ENCODE measurements at places on chromosomes 13 and 19.

DNA sequence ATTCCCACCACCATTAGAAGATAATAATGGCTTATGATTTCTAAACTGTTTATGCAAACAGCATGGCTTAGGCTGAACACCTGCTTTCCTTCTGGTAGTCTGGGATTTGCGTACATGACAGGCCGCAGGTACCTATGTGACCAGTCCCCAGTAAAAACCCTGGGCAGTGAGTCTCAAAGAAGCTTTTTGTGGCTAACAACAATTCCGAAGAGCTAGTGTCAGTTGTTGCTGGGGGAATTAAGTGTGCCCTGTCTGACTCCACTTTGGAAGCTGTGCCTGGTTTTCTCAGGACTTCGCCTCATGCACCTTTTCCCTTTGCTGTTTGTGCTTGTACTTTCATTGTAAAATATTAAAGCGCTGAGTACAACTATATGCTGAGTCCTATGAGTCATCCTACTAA is 250.2 kb upstream of the MIR17HG start:
- no peak for DNase-seq

GRCh38 chr19:57583521-57584416 is at the start of gene ZIK1:
Gene ZIK1 (plus strand): TSS chr19:57584145. CDS start chr19:57584357, 212 bp downstream.
- peak; percentile 70 for DNase-seq

DNA sequence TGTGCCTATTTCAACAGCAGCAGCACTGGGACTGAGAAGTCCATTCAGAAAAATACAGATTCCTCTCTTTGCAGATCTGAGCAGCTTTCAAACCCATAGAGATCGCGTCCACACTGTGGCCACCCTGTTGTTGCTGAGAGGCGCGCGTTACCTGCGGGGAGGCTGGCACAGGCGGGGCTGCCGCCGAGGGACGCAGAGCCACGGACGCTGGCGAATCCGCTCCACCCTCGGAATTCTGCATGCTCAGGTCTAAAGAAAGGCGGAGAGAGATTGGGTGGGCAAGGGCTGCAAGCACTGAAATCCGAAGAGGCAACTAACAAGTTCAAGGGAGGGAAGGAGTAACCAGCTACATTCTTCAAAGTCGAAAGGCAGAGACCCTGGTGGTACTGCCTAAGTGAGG is 63.0 kb downstream of the RFX2 start:
- no peak for DNase-seq

- DNase-seq: peak; percentile 45
Measured at GRCh38 chr19:49555600-49556411, 24.6 kb downstream of the NOSIP start.

GRCh38 chr19:11460207-11460606 is 20.6 kb downstream of the ELAVL3 start:
- no peak for DNase-seq

- no peak for DNase-seq
Measured at GRCh38 chr13:91574766-91575165, 176.3 kb downstream of the GPC5 start.

DNA sequence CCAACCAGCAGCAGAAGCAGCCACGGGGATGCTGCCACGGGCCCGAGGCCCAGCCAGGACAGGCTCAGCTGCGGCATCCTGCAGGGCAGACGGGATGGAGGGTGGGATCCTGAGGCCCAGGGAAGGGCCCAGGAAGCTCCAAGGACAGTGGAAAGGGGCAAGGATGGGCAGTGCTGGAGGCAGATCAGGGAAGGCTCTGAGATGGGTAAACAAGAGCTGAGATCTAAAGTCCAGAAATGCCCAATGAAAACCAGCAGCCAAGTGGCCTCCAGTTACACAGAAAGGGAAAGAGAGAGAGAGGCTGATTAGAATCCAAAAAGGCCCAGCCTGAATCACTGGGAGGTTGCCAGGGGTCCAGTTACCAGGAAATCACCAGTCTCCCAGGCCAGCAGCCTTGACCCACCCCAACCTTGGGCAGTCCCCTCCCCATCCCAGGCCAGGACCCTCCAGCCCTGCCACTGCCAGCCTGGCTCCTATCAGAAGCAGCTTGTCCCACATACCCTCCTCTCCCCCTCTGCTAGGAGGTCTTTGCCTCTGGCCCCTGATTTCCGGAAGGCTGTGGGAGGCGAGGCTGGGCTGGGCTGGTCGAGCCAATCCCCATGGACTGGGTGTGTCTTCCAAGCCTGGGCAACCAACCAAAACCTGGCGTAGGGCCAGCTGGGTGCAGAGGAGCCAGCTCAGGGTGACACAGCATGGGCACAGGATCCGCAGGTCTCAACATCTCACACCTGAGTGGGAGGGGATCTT is at the start of gene CYP4F11:
Gene CYP4F11 (minus strand): TSS at position 198 of the 747 bp plus-strand sequence. CDS start 121 bp downstream, at position 77.
- DNase-seq: no peak

- no peak for DNase-seq
Measured at GRCh38 chr13:38483623-38484022, 134.0 kb downstream of the UFM1 start.

DNA sequence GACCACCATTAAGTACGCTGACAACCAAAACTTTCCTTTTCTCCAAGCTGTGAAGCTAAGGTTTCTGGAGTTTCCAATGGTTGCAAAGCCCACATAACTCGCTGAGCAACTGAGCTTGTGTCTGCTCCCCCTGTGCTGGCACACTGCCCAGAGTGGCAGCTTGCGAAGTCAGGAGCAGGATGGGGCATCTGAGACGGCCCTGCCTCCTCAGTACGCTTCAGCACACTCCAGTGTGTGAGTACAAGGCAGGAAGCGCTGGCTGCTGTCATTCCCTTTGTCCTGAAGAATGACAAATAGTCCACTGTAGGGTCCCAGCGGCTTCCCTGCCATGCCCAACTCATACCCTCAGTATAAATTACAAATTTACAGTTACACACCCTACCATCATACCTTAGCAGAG is 51.5 kb downstream of the SKA3 start:
- no peak for DNase-seq

DNA sequence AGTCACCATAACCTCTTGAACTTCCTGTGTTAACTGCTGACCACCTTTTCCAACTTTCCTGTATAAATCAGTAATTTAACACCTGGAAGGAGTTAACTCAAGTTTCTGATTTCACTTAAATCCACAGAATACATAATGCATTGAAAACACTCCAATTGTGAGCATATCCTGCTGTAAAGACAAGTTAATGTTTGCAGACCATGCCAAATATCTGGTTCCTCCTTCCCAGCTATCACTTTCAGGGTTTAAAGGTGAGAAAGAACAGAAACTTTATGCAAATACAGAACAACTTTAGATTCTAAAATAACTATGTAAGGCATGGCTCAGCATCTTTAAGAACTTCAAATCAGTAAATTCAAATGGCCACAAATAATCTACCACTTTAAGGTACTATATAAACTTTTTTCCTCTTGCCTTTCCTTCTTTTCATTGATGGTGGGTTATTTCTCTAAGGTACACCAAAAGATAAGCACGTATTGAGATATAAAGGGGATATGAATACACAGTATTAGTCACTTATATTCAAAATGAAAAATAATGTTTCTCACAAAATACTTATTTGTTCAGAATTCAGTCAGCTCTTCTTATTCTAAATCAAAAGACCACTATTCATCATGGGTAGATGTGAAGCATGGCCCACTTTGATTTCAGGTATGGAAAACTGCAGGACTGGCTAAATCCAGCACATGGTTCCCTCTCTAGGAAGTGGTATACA is 6.6 kb upstream of the TPTE2 start:
- no peak for DNase-seq

DNA sequence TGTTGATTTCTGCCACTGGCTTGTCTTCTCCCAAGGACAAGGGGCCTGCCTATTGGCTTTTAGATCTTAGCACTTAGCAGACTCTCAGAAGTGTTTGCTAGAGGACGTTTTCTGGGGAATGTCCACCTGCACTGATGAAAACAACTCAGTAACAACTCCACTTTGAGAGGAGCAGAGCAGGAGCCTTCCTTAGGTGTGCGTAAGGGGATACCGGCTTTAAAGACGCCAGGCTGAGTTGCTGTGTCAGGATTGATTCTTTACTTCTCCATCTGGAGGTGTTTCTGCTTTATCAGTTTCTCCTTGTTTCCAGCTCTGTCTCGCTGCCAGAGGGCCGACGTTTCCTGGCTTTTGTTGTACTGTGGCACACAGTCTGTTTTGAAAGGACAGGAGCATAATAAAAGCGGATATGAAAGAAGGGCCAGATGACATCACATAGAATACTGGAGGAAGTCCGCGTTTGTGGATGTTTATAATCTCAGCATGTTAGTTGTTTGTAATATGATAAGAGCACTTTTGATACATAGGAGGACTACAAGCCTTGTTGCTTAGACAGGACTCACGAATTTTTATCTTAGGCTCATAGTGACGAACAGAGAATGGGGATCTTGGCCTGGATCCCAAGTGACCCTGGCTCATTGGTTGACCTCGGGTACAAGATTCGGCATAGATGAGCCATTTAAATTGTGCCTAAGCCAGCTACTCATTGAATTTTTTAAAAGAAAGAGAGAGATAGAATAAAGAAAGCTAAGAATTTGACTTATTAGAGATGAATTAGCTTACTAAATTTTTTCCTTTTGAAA is 34.6 kb downstream of the COL4A2 start:
- no peak for DNase-seq

DNA sequence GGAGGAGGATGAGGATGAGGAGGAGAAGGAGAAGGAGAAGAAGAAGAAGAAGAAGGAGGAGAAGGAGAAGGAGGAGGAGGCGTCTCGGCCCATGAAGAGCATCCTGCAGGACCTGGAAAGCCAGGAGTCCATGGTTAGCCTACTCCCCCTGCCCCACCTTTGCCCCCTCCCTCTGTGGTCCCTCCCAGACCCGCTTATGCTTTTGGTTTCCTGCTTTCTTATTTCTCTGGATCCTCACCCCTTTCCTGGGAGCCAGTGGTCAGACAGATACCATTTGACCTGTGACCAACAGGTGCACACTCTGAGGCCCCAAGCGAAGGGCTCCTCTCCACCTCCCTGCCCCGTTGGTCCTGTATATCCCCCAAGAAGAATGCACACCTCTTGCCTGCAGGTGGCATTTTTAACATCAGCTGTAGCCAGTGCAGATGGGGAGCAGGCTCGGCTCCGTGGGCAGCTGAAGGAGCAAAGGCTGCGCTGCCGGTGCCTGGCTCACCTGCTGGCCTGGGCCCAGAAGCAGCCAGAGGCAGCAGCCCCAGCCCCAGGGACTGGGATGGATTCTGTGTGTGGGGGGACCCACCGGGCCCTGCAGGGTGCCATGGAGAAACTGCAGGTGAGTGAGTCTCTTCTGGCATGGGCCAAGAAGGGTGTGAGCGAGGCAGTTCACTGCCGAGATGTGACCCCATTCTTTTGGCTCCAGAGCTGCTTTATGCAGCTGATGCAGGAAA is 32.1 kb upstream of the ZNF492 start:
- DNase-seq: no peak

- DNase-seq: peak; percentile 34
Measured at GRCh38 chr13:23377983-23378632, 55.4 kb downstream of the SACS start.

DNA sequence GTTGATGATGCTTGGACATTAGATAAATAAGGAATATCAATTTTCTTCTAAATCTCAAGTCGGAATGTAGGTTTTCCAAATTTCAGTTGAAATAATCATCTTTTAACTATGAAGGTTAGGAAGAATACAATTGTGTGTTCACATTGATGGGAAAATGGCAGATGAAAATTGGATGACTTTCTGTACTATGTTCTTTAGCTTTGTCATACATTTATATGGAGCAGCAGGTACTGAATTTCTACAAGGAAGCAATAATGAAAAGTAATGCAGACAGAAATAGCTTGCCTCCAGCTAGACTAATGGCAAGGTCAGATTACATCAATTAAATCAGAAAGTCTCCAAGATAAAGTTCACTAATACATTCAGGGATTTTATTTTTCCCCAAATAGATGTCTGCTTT is 1423.7 kb upstream of the PCDH20 start:
- no peak for DNase-seq

GRCh38 chr13:50685491-50685890 is 158.0 kb downstream of the DLEU7 start:
- DNase-seq: no peak

GRCh38 chr19:8567522-8568172 is 9.6 kb downstream of the MYO1F start:
- DNase-seq: no peak

GRCh38 chr19:54206030-54206830 is 5.6 kb downstream of the RPS9 start:
- no peak for DNase-seq

GRCh38 chr19:16338470-16339360 is 14.1 kb downstream of the KLF2 start:
- peak; percentile 37 for DNase-seq

Data from activated T-helper 9 cell treated with anti-CD3 and anti-CD28 coated beads, Interleukin-2, amount 50 U/mL, for 16 hours (primary cell).